ENCODE measurements at places on chromosomes 6 and 20.

GRCh38 chr20:45087814-45088213, 13.1 kb downstream of the KCNS1 start:
- DNase-seq = no peak

DNA sequence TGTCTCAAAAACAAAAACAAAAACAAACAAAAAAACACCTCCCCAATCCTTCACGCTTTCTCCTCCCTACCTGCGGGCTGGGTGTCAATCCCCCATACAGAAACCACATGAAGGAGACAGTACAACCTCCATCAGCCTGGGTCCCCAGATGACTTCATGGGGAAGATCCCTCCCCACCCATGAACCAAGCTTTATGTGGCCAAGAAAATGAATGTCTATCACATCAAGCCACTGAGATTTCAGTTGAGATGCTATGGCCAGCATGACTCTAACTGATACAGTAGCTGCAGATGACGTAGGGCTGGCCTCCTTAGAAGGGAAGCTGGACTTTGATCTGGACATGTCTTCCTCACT, 21.2 kb upstream of the BNIP5 start:
- no peak for DNase-seq

DNA sequence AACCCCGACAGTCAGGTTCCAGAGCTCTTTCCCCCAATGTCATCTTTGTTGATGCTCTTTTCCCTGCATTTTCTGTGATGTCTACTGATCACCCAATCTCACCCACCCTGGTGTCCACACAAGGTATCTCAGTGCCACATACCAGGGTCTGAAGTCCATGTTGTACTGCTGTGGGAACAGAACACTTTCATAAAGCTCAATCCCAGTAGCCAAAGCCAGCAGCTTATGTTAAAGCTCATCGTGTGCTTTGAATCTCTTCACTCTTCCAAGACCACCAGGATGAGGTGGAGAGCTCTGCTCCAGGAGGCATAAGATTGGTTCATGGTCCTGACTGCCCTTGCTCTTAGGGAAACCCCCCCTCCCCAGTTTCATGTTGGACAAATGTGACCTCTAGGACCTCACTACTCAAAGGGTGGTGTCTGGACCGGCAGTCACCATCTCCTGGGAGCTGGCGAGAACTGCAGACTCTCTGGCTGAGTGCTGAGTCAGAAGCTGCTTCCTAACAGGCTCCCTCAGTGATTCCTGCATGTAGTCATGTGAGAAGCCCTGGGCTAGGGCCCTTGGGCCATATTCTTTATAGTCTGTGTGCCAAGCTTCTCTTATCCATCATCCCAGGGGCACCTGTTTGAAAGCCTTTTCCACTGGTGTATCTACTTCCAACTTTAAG, 13.4 kb upstream of the CPNE5 start:
- DNase-seq = no peak

DNA sequence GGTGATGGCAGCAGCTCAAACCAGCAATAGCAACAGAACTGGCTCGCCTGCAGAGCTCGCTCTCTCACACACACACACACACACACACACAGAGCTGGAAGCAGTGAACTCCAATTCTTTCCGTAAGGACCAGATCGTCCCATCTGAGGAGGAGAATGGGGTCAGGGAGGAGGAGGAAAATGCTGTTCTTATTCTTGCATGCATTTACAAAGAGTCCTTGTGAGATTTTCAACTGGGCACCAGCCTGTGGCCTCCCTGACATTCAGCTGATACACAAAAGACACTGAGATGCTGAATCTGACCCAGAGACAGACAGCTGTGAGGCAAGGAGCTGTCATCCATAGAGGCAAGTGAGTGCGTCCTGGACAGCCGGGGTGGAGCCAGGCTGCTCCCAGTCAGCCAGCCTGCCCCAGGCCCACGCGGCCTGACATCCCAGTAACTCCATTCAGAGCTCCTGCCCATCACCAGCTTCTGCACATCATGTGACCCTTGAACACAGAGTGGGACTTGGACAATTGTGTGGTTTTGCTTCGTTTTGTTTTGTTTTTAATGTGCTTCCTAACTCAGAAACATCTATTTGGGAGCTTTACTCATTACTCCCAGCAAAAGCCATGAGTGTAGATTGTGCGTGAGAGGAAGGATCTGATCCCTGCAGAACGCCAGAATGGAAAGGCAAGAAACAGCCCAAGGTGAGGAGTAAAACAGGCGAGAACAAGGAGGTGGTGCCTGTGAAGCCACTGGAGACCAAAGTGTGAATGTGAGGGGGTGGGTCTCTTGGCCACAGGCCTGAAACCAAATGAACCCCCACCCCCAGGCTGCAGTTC, 2.1 kb downstream of the SERPINB9 start:
- no peak for DNase-seq

DNA sequence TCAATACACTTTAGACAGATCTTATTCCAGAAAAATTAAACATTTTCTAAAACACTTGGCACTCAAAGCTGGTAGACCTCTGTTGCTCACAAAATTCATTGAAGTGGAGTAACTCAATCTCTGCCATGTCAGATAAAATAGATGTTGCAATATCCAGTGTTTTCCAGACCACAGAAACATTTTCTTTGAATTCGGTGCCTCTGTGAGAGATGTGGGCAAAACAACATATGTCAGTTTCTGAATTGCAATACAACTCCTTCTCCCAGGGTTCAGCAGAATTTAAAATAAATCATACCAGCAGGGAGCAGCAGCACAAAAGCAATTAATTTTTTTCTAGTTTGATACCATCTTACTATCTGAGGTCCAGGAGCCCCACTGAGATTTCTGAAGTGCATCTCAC, 11.3 kb upstream of the PKHD1 start:
- DNase-seq = no peak

- DNase-seq = no peak
These were observed 793 bp downstream of the GMPR start for GRCh38 chr6:16238963-16239797.

- DNase-seq = no peak
These were observed 34.7 kb upstream of the SCP2D1 start for GRCh38 chr20:18778690-18779392.

GRCh38 chr6:6006006-6006427, 708 bp downstream of the NRN1 start:
- DNase-seq = no peak

- DNase-seq = no peak
These were observed 14.3 kb upstream of the SPO11 start for GRCh38 chr20:57315083-57315975.

DNA sequence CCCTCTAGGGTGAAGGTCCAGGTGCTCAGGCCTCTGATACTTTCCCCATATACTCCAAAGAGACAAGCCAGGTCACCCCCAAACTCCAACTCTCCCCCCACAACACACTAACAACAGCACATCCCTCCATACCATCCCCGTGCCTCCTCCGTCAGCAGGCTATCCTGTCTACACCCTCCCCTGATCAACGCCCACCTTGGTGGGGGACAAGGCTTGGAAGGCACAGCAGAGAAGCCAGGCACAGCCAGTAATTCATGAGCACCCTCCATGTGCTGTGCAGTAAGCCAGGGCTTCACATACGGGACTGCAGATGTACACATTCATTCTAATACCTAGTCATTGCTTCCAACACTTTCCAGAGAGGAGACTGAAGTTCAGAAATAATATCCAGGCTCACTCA, 57.6 kb downstream of the TRERF1 start:
- peak; percentile 18 for DNase-seq

DNA sequence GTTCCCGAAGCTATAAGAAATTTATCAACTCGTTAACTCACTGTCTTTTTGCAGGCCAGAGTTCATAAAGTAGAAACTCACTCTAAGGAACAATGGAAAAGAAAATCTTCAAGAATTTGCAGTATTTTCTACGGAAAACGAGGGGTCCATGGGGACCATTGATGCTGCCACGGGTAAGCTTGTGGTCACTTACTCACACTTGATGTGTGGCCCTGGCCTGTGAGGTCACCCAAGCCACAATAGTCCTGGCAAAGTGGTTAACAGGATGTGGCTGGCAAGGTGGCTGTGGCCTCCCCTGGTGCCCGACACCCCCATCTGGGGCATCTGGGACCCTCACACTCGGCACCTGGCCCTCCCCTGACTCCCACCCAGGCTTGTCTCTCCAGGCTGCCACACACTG, 123.4 kb downstream of the C6orf118 start:
- DNase-seq = no peak

GRCh38 chr20:39021748-39022147, 59.6 kb downstream of the DHX35 start:
- DNase-seq = no peak

GRCh38 chr6:5704708-5705107, 302.0 kb downstream of the NRN1 start:
- DNase-seq = no peak

DNA sequence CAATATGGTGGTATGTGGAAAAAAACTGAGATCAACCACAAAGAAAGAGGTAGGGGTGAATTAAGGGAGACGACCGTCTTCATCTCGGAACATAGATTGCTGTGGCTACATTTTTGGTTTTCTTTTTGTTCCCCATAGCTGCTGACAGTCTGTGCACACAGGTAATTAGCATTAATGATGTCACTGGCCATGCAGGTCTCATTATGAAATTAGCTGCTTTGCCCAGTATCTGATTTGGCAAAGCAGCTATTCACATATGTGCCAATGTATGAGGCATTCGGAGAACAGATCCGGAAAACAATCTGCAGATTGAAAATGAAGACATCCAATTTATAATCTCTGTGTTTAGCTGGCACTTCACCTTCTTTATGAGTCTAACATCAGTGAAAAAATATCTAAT, 13.1 kb downstream of the NOX3 start:
- DNase-seq = no peak

GRCh38 chr20:12762725-12763124, 246.0 kb upstream of the SPTLC3 start:
- no peak for DNase-seq

GRCh38 chr6:13696226-13696625, 15.4 kb downstream of the RANBP9 start:
- no peak for DNase-seq

DNA sequence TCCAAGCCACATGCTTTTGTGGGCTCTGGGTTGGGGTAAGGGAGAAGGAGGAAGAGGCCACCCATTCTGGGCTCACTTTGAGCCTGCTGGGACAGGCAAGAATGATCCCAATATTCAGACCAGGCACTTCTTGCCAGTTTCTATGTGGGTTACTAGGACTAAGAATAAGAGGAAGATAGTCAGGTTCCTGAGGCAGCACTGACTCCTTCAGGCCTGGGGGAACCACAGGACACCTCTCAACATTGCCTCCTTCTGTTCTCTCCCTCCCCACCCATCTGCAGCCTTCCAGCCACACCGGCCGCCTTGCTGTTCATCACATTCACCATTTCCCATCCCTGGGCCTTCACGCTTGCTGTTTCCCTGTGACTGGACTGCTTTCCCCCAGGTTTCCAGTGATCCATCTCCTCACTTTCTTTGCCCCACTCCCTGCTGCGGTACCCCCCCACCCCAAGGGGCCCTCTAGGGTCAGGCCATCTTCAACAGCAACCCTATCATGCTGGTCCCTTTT, 69.2 kb upstream of the SIRPA start:
- no peak for DNase-seq

- DNase-seq = no peak
These were observed 311.2 kb downstream of the PKHD1 start for GRCh38 chr6:51775942-51776860.

DNA sequence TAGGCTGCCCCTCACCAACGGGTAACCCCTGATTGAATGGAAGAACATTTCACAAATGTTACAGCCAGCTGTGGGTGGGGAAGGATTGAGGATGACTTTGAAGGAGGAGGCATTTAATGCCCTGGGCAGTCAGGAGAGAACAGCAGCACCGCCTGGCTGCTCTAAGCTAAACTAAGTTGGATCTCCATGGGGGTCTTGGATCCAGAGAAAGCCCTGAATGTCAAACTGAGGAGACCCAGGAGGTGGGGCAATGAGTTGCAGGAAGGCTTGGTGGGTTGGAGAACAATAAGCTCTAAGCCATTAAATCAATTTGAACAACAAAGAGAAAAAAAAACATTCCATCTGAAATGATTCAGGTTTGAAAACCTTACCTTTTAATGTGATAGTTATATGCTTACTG, 35.4 kb downstream of the TMX4 start:
- DNase-seq = no peak

GRCh38 chr6:145110109-145110508, 625.2 kb downstream of the EPM2A start:
- DNase-seq = no peak

DNA sequence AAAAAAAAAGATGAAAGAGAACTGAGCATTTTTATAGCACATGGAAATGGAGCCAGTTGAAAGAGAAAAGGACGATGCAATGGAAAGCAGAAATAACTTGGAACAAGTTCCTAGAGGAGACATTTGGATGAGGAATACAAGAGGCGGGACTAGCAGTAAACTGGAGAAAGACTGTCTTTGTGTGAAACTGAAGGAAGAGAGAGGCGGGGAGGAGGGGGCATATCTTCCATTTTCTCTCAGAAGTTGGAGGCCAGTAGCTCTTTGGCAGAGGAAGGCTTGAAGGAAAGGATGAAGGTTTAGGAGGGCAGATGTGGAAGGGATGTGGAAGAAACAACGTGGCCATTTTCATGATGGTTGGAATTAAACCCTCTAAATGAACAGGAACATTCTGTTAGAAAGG, 33.0 kb upstream of the ADGRF1 start:
- no peak for DNase-seq

GRCh38 chr6:91181416-91181815, 594.5 kb upstream of the MAP3K7 start:
- no peak for DNase-seq

GRCh38 chr20:9024606-9025005, 44.3 kb upstream of the PLCB4 start:
- DNase-seq = no peak

DNA sequence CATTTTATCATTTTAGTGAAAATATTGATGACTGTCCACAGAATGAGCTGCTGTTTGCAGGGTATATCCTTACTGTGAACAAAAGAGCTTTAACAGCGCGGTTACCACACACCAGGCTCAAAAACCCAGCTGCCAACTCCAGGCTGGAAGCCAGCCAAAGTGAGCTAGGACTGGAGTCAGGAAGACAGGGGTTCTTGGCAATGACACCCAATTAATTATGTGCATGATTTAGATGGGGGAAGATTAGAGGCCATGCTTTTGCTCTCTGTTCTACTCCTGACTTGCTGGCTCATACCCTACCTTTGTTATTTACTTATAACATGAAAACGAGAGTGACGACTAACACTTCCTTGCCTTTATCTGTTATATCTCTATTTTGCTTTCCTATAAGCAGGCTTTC, 128.9 kb upstream of the SHLD1 start:
- no peak for DNase-seq

DNA sequence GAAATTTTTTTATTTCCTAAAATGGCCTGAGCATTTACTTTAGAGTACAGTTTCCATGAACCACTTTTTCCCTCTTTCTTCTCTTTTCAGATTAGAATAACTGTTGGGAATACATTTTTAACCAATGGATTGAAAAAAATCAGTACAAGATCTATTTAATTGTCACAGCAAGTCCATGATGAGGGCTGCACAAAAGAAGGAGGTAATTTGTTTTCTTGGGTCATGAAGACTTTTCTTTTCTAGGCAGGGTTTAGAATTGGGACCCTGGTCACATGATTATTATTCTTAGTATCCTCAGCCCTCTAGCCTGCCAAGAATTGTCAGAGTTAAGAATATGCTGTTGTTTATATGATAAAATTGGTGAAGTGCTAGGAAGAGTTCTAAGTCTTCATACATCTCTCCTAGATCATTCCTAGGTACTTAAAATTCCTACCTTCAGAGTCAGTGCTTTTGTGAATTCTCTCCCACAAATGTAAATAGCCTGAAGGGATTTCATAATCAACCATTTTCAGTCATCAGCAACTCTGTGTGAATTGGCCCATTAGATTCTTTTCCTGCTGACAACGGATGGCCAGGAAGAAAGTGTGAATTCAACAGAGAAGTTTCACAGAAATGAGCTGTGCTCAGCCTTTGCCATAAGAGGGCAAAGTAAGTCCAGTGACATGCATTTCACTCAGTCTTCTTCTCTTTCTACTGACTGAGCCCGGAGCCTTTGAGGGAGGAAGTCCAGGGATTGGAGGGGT, 32.4 kb upstream of the TPBG start:
- no peak for DNase-seq

Measured in activated naive CD4-positive, alpha-beta T cell treated with anti-CD3 and anti-CD28 coated beads, Interleukin-2, amount 50 U/mL, for 72 hours (primary cell).